NCI-H2081 treated with DMSO at 0.1 percent for 48 hours (cell line): ENCODE measurements at places on chromosomes 4 and X.

GRCh38 chr4:60327651-60328050 is 872.5 kb upstream of the ADGRL3 start:
- DNase-seq = no peak

- DNase-seq = no peak
Observed at GRCh38 chrX:68415316-68415715, 18.0 kb downstream of the OPHN1 start.

GRCh38 chrX:123454712-123455431 is 270.8 kb downstream of the GRIA3 start:
- DNase-seq = no peak

DNA sequence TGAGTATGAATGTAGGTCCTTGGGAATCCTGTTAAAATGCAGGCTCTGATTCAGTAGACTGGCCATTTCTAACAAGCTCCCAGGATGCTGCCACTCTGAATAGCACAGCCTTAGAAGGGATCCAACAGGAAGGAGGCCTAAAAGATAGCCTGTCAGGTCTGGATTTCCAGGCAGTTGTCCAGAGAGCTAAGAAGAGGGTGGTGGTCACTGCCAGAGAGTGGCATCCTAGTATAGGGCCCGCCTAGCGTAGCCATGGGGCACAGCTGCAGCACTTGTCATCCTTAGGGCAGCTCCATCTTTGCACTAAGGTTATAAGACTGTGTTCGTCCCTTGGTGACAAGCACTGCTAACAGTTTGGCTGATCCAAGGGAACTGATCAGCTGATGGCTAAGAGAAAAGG is 20.5 kb upstream of the NUP54 start:
- DNase-seq = no peak

DNA sequence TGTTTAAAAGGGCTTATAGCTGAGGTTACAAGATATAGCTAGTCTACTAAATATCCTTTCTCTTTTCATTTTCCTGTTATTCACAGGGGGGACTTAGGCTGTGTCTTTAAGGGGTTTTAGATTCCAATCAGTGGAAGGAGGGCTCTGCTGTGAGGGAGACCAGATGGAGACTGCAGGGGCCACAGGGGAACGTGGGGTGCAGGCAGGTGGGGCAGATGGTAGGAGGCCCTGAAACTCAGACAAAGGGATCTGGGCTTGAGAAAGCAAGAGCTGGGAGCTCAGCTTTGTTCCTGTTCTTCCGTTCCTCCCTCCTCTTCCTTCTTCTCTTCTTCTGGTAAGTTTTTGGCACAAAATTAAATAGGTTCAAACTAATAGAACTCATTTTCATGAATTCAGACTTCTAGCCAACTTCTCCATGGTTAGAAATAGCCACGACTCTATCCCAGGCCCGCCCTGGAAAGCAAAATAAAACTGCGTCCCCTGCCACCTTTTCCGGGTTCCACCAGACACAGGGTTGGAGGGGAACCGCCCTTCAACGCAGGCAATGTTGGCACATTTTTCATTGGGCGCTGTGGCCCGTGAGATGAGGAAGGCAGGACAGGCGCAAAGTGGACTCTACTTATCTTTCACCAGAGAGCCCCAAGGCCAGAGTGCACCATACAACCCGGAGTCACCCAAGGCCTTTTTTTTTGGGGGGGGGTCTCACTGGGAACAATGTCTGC is 3.5 kb upstream of the TMSB4X start:
- DNase-seq = no peak

GRCh38 chr4:3762753-3763549 is 3.2 kb upstream of the ADRA2C start:
- no peak for DNase-seq

GRCh38 chrX:66030505-66031317 is 9.2 kb downstream of the VSIG4 start:
- no peak for DNase-seq
